ENCODE measurements at places on chromosomes 2 and 18.

DNA sequence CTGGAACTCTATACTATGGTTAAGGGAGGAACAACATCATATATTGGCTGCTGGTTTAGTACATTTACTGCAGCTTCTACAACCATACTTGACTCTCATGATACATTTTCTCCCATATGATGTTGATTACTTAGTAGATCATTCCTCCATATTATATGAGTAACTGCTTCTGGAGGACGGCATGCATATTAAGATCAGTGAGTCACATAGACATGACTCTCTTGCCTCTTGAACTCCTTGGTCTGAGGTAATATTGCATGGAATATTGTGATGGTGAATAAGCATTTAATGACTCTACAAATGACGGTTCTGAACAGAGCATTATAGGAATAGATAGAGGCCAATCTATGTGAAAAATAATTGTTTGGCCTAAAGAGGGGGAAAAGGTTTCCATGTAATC lies 418.8 kb upstream of the SPHKAP start:
- DNase-seq: peak; percentile 83

DNA sequence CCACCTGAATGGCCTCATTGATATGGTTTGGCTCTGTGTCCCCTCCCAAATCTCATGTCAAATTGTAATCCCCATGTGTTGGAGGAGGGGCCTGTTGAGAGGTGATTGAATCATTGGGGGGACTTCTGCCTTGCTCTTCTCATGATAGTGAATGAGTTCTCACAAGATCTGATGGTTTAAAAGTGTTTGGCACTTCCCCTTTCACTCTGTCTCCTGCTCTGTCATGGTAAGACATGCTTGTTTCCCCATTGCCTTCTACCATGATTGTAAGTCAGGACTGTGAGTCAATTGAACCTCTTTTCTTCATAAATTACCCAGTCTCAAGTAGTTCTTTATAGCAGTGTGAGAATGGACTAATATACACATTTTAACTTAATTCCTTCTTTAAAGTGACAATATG lies 146.8 kb upstream of the KCNJ3 start:
- no peak for DNase-seq

DNA sequence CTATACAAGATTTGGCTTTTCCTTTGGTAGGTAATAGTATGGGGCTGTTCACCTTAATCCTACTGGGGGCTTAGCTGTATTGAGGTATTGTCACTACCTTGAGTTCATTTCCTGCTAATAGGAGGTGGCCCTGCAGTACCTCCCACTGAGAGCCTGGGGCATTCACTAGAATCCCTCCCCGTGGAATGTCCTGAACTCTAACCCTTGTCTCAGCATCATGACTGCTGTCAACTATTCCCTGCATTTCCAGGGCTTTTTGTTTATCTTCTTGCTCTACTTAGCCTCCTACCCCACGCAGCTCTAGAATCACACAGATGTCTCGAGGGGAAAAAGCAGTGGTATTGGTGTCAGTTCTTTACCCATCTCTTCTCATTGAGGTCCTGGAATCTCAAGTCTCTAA lies 542.3 kb downstream of the METTL4 start:
- no peak for DNase-seq

GRCh38 chr2:98252038-98252773 lies 94.0 kb upstream of the CNGA3 start:
- no peak for DNase-seq
